ENCODE measurements at places on chromosomes 12 and 14.

DNA sequence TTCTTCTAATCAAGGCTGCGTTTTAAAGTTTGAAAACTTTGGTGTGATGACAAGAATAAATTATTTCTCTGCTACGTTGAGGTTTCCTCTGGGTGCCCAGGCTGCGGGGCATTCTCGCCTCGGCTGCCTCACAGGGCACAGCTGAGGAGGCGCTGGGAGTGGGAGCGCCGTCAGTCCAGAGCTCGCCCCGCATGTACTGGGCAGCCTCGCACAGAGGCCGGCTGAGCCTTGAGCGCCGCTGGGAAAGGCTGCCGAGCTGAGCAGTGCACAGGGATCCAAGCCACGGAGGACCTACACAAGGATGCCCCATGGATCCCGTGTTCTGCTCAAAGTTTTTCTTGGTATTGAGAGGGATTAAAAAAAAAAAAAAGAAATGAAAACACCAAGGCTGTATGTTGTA, 11.6 kb downstream of the RFX4 start:
- DNase-seq: no peak

DNA sequence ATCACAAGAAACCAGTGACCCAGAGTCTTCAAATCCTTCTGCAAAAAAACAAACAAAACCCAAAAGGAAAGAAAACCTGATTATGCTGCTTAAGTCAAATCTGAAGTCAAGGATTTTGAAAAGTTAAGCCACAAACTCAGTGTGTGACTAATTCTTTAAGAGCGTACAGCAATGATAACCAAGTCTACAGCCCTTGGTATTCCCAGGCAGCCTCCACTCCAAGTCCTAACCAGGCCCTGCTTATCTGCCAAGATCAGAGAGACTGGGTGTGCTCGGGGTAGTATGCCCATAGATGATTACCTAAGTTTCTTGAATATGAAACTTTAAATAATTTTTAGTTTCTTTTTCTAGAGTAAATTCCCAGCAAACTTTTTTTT, 13.1 kb downstream of the PGAM5 start:
- DNase-seq: no peak

DNA sequence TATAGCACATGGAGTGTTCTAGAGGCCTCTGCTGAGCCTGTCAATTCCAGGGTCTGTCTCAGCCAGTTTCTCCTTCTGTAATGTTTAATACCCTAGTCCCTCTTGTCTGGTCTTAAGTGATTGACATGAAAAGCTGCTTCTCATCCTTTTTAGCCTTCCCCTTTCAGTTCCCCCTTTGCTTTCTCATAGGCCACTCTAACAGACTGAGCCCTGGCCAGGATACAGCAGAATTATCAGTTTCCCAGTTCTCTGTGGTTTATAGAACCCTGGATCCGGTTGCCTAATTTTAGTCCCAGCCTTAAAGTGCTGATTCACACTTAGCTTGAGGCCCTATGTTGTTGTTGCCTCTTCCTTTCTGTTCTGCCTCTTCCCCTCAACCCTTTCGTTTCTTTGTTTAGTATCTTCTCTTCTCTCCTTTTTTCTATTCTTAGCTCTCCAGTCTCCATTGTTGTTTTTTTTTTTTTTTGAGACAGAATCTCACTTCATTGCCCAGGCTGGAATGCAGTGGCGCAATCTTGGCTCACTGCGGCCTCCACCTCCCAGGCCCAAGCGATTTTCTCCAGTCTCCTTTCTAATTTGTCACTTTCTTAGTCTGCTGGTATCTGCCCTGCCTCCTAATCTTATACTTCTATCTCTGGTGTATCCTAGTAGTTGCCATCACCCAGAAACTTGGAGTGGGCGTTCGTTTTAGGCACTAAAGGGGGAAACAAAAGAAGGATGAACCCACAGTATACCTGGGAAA, 2.9 kb upstream of the BIN2 start:
- DNase-seq: no peak

DNA sequence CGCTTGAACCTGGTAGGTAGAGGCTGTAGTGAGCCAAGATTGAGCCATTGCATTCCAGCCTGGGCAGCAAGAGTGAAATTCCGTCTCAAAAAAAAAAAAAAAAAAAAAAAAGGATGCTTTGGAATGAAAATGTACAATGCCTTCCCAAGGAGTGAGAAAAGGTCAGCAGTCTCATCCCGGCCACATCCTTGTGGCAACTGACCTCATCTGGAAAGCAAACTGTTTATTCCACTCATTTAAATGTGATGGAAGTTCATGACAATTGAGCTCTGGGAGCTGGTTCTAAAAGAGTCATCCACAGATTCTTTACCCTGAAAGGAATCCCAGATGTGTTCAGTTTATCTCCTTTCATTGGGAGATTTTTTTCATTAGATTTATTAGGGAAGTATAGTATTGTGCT, 19.4 kb upstream of the LIMA1 start:
- no peak for DNase-seq

GRCh38 chr14:52073251-52073650, 4.4 kb upstream of the NID2 start:
- no peak for DNase-seq

DNA sequence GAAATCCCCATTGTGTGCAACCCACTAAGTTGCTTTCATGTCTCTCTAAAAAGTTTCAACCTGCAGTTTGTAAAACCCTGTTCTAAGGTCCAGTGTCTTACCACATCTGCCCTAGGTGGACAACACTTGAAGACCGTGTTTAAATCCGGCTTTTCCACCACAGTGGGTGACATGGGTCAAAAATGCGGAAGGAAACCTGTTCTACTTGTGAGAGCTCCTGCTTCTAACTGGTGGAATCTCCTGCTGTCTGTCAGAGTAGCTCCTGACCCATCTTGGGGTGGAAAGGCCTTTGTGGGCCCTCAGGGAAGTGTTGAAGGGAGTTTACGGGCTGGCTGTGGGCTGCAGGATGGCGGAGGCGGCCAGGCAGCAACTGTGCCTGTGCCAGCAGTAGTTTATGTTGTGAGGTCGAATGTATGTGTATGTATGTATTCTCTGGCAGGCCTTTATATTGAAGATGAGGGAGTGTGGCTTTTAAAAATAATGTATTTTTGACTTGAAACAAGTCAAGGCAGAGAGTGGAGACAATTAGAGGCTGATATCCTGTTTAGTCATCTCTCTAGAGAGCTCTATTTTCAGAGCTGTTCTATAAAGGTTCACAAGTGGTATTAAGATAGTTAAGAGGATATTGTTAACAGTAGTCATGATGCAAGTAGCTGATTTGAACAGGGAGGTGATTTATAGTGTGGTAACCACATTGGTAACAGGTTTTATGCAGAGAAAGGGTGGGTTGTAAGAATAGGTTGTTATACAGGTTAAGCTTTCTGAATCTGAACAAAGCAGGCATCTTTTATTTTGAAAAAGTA, 67.0 kb downstream of the PRKCH start:
- no peak for DNase-seq
